Fibroblast of gingiva (primary cell): ENCODE measurements at places on chromosomes 16 and 17.

DNA sequence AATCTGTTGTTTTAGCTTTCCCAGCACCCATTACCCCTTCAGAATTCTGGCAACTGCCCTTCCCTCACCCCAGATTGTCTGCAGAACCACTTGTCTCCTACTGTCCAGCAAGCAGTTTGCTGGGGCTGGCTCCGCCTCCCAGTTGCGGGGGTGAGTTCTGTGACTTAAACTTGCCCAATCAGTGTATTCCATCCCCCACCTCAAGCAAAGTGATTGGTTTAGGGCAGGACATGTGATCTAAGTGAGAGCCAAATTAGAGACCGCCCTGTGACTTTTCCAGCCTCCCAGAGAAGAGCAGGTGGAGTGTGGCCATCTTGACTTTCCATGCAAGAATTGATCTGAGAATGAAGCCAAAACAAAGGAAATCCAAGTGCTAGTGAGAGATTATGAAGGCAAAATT lies 22.7 kb upstream of the SRCIN1 start:
- DNase-seq: no peak

DNA sequence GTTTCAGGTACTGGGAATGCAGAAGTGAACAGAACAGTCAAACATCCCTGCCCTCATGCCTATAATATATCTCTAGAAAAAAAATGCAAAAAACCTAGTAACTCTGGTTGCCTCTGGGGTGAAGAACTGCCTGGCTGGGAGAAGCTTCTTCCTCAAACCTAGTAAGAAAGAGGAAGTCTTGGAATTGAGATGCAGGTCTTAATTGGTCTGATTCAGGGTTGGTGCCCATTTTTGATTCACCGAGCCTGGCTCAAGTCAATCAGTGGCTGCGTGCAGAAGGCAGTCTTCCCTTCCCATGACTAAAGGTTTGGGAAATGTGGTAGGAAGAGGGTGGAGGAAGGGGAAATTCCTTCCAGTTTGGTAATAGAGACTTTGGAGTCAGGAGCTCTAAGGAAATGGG lies 22.4 kb downstream of the CDRT15 start:
- DNase-seq: no peak

DNA sequence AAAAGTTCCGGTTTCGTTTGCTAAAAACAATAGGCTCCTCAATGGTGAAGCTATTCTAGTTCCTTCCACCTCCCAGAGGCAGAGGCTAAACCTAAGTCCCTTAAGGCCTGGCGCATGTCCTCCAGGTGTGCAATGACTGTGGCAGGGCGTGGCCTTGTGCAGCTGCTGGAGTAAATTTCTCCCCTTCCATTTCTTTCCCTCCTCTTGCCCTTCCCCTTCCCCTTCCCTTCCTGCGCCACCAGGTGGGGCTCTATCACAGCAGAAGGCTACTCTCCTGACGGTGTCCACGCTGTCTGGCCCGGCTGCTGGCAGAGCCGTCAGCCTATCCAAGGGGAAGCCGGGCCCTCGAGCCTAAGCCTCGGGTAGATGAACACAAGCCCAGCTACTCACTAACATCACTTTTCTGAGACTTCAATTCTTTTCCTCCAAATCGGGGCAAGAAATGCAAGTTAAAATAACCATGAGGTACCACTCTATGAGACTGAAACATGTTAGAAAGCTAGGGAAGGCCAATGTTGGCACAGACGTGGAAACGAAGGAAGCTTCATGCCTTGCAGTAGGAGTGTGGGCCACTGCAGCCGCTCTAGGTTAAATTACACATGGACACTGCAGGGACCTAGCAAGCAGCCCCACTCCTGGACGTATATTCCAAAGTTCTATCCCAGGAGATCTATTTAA lies 34.4 kb downstream of the C16orf78 start:
- DNase-seq: peak; percentile 38

- DNase-seq: peak; percentile 36
Observed at GRCh38 chr17:48492401-48493298, 38.2 kb downstream of the HOXB1 start.
